NCI-H1105 (cell line): ENCODE measurements at places on chromosomes 6 and 20.

DNA sequence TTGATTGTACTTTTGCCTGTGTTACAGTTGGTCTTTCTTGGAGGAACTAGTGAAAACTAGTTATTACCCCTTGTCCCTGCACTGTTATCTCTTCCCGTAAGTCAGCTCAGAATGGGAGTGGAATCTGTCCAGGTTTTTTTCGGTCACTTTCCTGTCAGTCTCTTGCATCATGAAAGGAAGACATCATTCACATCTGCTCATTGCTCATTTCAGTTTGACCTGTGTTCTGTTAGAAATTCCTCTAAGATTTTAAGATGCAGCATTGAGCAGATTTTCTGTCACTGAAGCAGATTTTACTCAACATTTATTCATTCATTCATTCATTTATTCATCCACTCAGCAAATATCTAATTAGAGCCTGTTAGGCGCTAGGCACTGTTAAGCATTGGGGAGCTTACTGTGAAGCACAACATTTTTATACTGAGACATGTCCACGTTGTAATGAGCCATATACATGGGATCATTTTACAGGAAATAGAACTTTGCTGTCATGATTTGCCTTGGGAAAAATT lies 33.1 kb upstream of the HINT3 start:
- DNase-seq: no peak

GRCh38 chr6:142699391-142699790 lies 245.6 kb downstream of the HIVEP2 start:
- no peak for DNase-seq

DNA sequence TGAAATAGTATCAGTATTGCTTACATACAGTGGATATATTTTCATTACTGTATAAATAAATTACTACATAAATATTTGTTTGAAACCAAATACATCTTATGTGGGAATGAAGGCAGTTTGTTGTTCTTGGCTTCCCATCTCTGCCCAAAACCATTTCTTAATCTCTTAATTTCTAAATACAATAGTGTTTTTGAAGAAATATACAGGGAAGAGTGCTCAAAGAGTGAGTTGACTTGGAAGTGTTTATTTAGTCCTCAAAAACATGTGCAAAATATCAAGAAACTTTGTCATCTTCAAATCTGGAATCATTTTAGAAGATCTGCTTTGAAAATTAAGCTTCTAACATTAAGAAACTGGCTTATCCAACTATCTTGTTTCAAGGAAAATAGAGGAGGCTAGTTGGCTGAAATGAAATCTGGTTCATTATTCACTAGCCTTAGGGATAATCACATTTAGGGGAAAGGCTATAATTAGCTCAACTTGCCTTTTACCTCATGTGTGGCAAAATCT lies 259.8 kb upstream of the FLRT3 start:
- DNase-seq: no peak

DNA sequence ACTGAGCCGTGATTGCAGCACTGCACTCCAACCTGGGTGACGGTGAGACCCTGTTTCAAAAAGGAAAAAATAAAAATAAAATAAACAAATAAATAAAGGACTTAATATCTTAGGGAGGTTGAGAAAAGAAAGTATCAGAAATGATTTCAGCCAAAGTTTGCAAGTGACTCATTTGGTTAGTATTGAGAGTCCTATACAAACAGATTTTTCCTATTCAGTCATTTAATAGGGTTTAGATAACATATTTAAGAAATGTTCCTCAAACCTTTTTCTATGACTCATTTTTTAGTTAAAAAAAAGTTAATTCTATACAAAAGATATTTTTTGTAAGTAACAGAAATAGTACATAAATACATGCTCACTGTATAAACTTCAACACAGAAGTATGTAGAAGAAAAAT lies 235.1 kb downstream of the GJA1 start:
- no peak for DNase-seq

DNA sequence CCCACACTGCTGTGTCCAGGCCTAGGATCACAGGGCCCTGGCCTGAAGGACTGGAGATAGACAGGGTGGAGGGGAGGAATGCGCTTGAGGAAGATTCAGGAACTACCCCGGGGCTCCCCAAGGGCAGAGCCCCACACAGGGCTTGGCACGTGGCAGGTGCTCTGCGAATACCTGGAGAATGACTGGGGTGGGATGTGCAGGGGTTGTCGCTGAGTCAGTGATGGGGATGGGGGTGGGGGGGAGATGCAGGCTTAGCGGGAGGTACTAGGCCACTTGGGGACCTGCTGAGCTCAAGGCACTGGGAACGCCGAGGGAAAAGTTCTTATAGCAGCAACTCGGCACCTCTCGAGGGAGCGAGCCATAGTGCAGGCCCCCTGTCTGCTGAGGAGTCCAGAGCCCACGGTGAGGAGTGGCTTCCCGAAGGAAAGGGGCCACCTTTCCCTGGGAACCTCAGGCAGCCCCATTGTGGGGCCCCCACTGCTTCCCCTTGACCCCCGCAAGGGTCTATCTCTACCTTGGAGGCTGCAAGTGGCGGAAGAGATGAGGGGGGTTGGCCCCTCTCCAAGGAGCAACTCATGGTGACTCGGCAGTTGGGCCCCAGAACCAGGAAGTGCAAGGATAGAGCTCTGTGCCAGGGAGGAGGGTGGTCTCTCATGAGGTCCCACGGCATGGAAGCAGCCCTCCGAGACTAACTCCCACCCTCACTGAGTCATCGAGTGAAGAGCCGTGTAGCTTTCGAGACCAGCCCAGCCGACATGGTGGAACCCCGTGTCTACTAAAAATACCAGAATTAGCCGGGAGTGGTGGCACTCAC lies 33.1 kb downstream of the SRC start:
- DNase-seq: no peak

DNA sequence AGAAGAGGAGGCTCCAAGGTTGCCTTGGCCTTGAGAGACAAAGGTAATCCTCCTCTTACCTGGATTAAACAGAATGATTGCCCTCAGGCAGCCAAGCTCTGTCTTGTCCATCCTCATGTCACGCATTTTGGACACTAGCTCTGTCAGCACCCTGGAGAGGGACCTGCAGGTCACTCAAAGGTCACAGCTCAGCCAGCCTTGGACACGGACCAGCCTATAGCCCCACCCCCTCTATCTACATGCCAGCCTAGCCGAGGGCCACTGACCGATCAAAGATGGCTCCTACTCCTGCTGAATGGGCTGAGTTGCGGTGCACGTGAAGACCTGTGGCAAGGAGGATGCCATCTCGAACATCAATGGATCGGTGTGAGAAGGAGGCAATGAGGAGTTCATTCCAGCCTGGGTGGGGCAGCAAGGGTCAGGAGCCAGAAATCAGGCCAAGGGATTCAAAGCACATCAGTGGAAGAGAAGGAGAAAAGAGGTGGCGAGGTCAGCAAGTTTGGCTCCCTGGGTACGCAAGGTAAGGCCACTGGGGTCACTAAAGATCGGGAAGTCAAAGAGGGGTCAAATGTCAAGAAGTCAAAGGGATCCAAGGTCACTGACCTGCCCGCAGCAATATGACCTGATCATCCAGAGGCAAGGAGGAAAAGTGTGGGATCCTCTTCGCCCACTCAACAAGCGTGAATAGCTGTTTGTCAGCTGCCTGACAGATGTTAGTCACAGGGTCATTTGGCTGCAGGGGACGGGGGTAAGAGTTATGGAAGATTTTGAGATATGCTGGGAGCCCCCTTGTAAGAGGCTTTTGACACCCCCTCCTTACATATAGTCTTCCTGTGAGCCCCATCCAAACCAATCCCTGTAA lies 3.3 kb upstream of the COL11A2 start:
- no peak for DNase-seq

- DNase-seq: no peak
Observed at GRCh38 chr6:89585154-89585553, 53.4 kb downstream of the LYRM2 start.

- no peak for DNase-seq
Observed at GRCh38 chr6:126176282-126176681, 163.6 kb upstream of the CENPW start.

DNA sequence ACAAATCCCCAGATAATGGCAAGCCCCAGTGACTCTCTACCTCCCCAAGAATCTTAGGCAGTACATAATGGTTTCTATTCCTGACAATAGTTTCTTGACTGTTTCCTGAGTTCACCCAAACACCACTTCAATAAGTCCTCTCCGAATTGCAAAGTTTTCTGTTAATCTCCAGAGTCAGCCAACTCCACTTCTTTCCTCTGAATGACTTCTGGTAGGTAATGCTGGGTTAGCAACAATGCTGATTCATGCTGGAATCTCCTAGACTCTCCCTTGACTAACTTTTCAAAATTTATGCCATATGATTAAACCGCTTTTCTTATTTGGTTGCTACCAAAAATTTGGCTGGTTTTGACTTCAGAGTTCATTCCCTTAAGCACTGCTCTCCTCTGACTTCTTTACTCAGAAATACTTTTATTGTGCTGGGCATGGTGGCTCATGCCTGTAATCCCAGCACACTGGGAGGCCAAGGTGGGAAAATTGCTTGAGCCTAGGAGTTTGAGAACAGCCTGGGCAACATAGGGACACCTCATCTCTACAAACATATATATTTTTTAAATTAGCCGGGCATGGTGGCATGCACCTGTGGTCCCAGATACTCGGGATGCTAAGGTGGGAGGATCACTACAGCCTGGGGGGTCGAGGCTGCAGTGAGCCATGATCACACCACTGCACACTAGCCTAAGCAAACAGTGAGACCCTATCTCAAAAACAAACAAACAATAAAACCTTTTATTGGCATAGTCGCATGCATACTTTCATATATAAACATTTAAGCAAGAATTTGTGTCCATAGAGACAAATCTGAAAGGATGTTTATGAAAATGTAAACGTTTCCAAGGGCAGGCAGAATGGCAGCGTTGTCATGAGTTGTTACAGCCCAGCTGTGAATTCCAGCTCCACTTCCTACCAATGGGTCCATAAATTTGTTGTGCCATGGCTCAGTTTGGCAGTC lies 249.3 kb upstream of the PLN start:
- no peak for DNase-seq

DNA sequence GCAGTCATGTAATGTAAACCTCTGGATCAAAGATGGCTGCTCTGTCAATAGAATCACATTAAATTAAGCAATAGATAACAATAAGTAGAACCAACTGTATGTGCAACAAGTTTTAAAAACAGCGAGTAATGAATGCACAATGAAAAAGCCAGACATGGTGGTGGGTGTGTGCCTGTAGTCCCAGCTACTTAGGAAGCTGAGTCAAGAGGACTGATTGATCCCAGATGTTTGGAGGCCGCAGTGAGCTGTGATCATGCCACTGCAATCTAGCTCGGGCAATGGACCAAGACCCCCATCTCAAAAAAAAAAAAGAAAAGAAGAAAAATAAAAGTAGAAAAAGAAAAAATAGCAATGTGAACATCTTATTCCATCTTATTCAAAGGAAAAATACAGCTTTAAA lies 558.7 kb upstream of the MMS22L start:
- no peak for DNase-seq

GRCh38 chr6:130150906-130151305 lies 71.8 kb downstream of the SAMD3 start:
- DNase-seq: no peak

- DNase-seq: no peak
Observed at GRCh38 chr6:8644306-8644705, 209.0 kb upstream of the SLC35B3 start.

GRCh38 chr20:10898552-10898951 lies 224.8 kb upstream of the JAG1 start:
- no peak for DNase-seq

DNA sequence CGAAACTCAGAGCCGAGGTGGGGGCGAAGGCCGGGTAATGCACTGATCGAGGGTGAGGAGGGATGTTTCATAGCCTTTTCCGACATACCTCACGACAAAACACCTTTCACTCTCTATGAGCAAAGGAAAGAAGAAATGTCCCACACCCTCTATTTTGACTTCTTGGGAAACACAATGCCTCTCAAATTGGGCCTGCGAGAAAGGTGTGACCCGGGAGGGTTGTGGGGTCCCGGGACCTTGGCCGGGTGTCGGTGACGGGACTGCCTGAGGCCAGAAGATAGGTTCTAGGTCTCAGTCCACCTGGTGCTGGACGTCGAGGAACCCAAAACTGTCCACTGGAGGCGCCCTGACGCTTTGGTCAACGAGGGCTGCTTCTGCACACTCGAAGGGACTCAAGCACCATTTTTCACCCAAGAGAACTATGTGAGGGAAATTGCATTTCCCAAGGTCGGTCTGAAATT lies 41.1 kb upstream of the OSTM1 start:
- DNase-seq: peak; percentile 33

DNA sequence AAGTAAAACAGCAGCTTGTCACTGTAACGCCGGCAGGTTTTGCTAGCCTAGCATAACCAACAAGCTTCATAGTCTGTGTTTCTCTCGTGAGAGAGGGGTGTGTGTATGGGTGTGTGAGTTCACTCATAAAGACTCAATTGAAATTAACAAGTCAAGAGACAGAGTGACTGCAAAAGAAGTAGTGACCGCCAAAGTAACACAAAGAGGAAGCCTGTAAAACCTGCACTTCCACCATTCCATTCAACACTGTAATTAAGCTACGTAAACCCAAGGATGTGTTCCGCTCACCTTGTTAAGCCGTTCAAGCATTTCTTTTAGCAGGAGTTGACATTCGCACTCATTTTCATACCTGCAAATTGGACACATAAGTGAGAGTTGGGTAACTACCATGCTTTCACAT lies 6.6 kb downstream of the BFSP1 start:
- DNase-seq: no peak

DNA sequence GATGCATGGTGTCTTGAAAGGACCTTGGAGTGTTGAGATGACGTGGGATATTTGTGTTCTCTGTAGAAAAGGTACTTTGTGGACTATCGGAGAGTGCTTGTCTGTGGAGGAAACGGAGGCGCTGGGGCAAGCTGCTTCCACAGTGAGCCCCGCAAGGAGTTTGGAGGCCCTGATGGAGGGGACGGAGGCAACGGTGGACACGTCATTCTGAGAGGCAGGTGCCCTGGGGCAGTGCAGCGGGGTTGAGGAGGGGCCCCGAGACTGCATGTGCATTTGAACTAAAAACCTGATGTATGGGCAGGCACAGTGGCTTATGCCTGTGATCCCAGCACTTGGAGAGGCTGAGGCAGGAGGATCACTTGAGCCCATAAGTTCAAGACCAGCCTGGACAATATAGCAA lies 12.9 kb downstream of the MTG2 start:
- no peak for DNase-seq

DNA sequence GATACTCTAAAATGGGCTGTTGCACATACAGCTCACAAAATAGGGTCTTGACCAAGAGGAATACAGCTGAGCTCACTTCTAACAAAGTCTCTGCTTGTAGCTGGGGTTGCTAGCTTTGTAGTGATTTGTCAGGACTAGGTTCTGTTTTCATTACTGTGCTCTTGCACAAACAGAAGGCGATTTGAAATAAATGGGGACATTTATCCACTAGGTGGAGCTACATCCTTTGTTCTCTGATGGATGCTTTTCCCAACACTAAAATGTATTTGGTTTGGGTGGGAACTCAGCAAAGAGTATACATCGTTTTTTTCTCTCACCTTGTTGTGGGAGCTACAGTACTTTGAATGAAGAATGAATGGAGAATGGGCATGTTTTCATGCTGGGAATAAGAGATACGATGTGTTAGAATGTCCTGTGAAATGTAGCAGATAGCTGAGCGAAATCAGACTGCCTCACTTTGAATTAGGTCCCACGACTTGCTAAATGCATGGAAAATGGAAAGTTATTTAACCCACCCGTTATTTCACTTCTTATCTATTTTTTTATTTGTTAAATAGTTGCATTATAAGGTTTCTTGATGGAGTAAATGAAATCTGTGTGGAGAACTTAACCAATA lies 494.7 kb upstream of the MAP3K7 start:
- peak; percentile 68 for DNase-seq
